ENCODE measurements at places on chromosomes 1 and 21.

DNA sequence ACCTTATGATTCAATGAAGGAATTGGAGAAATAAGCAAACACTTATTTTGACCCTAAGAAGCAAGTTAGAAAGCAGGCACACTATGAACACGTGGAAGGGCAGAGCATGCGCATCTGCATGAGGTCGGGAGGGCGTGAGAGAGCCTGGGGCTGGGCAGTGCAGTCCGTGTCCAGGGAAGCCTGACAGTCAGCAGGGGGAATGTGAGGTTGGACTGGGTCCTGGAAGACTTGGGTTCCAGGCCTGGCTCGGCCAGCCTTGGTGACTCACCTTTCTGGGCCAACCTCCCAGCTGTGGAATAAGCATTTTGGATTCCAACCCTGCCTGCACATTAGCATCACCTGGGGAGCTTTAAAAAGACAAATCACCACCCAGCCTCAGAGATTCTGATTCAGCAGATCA, 26.6 kb upstream of the LMX1A start:
- no peak for DNase-seq

- peak; percentile 61 for DNase-seq
Measured at GRCh38 chr21:32392880-32393676, at the start of gene URB1. Gene URB1, minus strand, starts transcription at chr21:32393012. Its CDS starts 102 bp downstream, at chr21:32392910.

- no peak for DNase-seq
Measured at GRCh38 chr1:169782596-169782995, 12.1 kb downstream of the METTL18 start.

- no peak for DNase-seq
Measured at GRCh38 chr1:233355841-233356704, 28.5 kb downstream of the MAP3K21 start.

DNA sequence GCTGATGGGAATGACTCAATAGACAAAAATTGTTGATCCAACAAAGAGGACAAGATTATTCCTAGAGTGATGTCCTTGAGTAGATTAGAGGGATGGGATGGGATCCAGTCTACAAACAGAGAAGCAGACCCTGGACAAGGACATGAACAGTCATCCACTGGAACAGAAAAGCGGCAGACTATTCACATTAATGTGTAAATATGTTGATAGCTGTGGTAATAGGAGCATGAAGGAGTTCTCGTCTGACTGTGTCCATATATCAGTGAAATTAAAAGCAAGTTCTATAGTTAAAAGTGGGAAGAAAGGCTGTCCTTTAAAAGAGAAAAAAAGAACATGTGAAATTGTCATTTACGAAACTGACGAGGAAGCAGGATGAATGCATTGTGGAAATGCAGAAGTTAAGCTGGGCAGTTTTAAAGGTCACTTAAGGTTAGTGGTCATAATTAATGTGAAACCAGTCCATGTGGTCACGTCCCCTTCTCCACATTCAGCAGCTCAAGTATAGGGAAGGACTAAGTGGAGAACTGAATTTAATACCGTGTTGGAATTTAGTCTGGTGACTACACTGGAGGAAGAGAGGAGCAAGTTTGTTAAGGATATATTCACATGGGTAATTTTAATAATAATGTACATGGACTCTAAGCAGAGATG, 62.1 kb downstream of the PIK3R3 start:
- no peak for DNase-seq

DNA sequence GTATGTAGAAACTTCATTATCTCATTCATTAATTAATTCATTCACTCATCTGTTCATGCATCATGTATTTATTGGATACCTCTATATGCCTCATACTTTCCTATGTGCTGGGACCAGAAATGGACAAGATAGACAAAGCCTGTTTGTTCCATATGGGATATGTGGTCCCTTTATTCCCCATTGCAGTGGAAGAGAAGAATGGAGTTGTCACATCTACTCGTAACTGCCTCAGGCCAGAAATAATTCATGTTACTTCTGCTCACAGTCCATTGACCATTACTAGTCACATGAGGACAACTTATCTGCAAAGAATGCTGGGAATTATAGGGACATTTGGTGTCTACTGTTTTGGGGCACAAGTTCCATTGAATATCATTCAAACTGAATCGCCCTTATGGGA, 327.8 kb downstream of the MATN1 start:
- no peak for DNase-seq

DNA sequence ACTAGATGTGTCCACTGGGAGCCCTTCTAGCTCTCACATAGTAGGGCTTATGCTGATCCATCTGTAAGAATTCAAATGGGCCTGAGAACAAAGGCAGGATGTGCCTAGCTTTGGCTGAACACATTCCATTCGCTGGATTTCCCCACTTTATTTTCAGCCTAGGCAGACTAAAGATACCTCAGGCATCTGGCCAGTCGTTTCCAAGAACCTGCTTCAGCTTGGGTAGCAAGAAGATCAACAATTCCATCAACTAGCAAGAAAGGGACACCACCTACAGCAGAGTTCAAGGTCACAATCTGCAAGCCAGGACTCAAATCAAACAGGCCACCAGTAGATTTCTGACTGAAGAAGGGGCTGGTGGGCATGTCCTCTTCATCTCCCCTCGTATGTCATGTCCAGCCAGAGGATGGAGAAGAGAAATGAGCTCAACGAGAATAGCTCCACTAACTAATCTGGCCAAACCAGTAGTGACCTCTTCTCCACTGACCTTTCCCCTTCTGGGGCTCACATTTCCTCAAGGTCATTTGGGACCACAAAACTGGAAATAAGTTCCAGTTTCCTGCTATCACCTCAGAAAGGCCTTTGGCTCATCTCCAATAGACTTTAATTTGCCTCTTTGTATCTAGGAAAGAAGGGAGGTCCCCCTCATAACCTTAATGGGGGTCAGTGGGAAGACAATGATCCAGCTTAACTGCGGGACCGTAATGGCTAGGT, 14.2 kb downstream of the TXNIP start:
- DNase-seq: no peak

DNA sequence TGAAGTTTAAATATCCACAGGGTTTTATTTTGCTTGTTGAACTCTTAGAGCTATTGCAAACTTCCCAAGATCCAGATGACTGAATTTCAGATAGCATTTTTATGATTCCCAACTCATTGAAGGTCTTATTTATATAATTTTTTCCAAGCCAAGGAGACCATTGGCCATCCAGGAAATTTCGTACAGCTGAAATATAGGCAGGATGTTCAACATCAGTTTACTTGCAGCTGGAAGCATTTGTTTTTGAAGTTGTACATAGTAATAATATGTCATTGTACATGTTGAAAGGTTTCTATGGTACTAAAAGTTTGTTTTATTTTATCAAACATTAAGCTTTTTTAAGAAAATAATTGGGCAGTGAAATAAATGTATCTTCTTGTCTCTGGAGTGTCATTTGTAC, 32.8 kb upstream of the DDR2 start:
- DNase-seq: no peak

GRCh38 chr1:161706482-161707347, at the start of gene FCRLA:
Gene FCRLA, plus strand, starts transcription at chr1:161707229. Its CDS starts 36 bp downstream, at chr1:161707265.
- DNase-seq: peak; percentile 81

DNA sequence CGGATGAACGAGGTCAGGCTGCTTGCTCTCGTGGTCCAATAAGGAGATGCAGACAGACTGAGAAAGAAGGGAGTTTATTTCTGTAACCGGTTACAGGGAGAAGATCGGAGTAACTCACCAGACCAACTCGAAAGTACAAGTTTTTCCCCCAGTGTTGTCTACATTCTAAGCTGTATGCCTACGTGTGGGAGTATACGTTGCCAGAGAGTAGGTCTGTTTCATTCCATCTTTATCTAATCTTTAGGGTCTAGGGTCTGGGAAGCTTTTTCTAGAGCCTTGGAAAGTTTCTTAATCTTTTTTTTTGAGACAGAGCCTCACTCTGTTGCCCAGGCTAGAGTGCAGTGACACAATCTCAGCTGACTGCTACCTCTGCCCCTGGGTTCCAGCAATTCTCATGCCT, 4.7 kb upstream of the PADI1 start:
- no peak for DNase-seq

- DNase-seq: no peak
Measured at GRCh38 chr1:22930240-22930912, 42.3 kb downstream of the LACTBL1 start.

Data from RCC 7860 (cell line).